ENCODE measurements at places on chromosomes 6 and 20.

DNA sequence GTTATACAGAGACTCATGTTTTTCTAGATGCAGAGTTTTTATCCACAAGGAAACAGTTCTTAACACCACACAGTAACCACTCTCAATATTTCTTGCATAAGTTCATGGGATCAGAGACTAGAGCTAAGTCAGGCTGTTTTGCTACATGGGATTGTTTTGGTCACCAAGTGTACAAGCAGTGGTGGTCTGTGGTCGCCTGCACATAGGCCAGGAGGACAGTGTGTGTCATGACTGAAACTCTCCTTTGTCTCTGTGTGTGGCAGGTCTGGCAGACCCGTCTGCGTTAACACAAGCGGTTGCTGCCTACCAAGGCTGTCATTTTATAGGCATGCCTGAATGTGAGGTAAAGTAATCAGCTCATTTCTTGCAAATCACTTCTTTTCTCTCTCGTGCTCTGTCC, 18.9 kb downstream of the WRNIP1 start:
- DNase-seq = no peak

- DNase-seq = no peak
Observed at GRCh38 chr20:4795394-4795793, 73.7 kb downstream of the PRND start.

DNA sequence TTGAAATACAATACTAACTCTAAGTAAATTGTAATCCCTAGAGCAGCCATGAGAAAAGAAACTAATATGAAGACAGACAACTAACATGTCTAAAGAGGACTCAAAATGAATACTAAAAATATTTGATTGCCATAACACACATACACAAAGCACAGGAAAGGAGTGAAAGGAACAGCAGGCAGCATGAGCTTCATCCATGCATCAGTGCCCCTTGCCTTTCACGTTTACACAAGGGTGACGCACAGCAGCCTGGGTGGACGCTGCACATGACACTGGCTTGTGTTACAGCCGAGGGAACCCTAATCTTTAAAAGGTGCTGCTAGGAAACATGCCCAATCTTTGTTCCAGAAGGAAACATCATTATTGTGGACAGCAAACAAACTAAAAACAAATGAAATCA, 123.5 kb downstream of the MAN1A1 start:
- DNase-seq = no peak

DNA sequence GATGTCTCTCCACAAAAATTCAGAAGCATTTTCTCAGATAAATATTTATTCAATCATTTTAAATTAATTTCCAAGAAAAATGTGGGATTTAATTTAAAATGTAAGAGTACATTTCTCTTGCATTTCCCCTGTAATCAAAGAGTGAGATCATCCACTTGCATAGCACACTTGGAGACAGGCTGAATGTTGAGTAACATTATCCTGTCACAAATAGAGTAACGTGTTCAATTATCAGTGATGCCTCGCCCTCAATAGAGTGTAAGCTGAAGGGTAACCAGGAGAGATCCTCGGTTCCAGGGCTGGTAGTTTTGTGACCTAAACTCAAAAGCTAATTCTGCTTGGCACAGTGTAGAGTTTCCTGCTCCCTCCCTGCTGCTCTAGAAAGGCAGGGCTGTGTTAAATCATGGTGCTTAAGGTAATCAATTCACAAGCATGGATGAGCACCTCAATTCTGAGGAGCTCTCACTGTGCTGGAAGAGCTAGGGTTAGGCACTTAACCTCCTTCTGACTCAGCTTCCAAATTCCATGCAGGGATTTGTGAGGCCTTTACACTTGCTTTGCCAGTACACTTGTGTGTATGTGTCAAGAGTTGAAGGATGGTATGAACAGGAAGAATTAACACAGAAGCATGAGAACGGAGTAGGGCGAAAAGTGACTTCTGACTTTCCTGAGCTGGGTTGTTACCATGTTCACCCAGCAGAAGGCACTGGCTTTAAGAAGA, 56.6 kb downstream of the MMUT start:
- DNase-seq = no peak

- no peak for DNase-seq
Observed at GRCh38 chr6:90302320-90302719, 5.7 kb upstream of the BACH2 start.

Data from left ventricle myocardium inferior (tissue), 1 donor.